SK-MEL-5 (cell line): ENCODE measurements at places on chromosomes 6 and 20. TPM values are rescaled to one million over a fixed set of nuclear protein-coding genes. Genes with fewer than 3 reads are reported as not detected.

CGAS gene
- total RNA-seq = not detected in 2 replicates

C20orf144 gene
- not detected in 2 replicates for total RNA-seq

TSBP1 gene
- total RNA-seq = not detected in 2 replicates

ZC3H12D gene
- total RNA-seq = 0.13 TPM in 1 of 2 replicates, not detected in the other

FITM2 gene
- 20.0 and 20.9 TPM in 2 replicates for total RNA-seq

ADGB gene
- total RNA-seq = not detected in 2 replicates

TLDC2 gene
- not detected in 2 replicates for total RNA-seq
